ENCODE measurements at places on chromosomes 2 and 18.

GRCh38 chr2:26840937-26841610 lies 6.9 kb upstream of the DPYSL5 start:
- DNase-seq: no peak

- no peak for DNase-seq
Measured at GRCh38 chr2:48448274-48449061, 81.5 kb upstream of the STON1 start.

DNA sequence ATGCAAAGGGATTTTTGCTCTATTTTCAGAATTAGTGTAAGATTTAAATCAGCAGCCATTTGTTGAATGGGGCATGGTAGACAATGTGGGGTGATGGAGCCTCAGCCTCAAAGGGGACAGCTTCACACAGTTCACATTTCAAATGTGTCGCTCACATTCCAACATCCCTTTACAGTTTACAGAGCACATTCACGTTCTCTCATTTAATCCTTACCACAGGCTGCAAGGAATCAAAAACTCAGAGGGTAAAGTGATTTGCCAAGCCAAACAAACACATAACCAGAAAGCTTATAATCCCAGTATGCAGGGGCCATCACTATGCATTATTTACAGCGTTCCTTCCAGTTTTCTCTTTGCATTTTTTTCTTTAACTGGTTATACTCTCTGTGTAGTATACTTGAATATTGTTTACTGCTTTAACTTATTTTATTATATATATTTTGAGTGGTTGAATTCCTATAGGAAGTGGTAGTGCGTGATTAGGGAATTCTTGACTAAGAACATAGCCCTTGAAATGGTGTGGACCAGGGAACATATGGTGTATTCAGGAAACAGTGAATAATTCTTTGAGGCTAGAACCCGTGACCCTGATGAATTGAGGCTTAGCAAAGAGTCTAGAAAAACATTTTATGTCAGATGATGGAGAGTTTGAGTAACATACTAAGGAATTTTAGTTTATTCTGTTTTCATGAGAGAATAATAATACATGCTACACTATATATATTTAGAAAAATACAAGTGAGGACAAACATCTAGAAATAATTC lies 18.1 kb upstream of the TAF1B start:
- no peak for DNase-seq

- DNase-seq: no peak
Measured at GRCh38 chr18:77772177-77772576, 522.5 kb downstream of the GALR1 start.

DNA sequence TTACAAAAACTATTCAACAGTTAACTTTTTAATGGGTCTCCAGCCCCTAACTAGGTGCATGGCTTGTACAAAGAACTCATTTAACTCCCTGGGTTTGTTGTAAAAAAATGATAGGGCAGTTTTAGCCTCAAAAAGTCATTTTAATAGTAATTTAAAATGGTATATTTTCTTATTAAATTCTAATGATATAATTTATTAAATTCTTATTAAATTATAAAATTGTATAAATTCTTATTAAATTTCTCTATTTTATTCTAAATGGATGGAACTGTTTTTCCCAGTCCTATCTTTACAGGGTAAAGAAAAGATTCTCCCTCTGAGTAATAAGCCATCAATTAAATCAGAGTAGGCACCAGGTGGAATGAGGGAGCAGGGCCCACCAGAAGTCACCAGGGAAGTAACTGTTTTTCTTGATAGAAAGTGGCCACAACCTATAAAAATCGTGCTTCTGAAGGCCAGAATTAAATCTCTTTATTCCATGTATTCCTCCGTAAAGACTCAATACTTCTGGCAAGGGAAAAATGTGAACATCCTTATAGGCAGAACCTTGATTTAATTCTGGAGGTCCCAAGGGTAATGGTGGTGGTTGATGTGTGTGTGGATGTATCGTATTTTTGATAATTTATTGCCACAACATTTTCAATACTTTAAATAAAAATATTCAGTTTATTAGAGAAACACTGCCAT lies 814 bp downstream of the FKBP7 start:
- no peak for DNase-seq

DNA sequence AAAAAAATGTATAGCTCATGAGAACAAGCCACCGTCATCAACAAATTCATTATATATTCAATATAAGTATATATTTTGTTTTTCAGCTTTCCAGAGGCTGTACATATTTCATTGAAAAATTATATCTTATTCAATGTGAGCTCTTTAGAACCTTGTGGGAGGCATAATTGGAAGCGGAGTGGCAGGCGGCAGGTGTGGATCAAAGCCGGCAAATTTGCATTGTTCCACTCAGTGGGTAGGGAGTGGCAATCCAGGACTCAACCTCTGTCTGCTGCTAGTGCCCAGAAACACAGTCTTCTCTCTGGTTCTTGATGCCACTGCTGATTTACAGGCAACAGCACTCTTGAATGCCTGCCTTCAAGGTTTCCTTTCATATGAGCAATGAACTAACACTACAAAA lies 46.9 kb downstream of the GCA start:
- DNase-seq: no peak

DNA sequence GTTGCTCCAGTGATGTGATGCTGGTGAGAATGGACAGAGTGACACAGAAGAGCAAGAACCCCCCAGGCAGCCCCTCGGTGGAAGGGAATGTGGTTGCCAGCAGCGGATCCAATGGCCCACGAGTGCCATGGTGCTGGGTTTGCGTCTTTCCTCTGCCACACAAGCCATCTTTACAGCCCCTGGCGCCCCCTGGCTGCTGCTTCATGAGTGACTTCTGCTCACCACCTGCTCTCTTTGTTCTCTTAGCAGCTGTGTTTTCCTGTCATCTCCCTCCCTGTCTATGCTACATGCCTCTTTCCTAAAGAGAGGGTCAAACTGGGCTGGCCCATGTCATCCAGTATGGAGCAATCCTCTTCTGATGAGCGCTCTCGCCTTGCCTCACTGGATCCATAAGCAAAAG lies 300.0 kb upstream of the SMIM21 start:
- DNase-seq: no peak

- no peak for DNase-seq
Measured at GRCh38 chr18:70216788-70217187, 11.3 kb upstream of the RTTN start.

- no peak for DNase-seq
Measured at GRCh38 chr18:57901825-57902589, 98.9 kb upstream of the ATP8B1 start.

GRCh38 chr2:160252278-160252887 lies 52.3 kb upstream of the ITGB6 start:
- no peak for DNase-seq

DNA sequence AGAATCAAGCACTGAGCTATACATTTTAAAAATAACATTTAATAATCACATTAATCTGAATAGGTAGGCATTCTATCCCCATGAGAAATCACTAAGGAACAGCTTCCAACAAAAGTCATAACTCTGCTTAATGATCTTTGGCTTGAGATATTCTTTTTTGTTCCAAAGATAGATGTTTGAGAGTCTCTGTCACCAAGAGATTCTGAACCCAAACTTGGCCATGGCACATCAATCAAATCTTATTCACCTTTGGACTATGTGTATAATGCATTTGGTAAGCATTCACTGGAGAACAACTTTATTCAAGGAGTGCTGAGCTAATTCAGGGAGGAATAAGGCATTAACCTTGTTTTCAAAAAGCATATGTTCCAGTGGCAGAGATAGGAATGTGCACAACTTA lies 743.3 kb downstream of the SLC4A3 start:
- no peak for DNase-seq

GRCh38 chr2:133937669-133938068 lies 316.2 kb upstream of the MGAT5 start:
- no peak for DNase-seq

- DNase-seq: no peak
Measured at GRCh38 chr2:161177969-161178368, 17.7 kb downstream of the TANK start.

GRCh38 chr18:2572171-2572569 lies 813 bp downstream of the NDC80 start:
- DNase-seq: no peak

DNA sequence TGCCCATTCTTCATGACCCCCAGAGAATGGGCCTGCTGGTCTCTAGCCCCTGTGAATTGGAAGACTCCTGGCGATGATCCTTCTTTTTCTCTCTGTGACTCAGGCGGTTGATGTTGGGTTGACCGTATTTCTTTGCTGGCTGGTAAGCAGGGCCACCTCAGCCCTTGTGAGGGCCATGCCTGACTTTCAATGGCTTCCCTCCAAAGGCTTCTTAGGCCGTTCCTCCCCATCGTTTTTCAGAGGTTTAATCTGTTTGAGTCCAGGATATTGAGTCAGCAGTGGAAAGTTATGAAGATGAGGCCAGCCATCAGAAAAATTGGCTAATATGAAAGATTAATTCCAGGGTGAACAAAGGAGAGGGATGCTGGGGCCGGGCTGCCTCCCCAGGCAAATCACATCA lies 13.6 kb downstream of the HPCAL1 start:
- DNase-seq: no peak

- no peak for DNase-seq
Measured at GRCh38 chr2:128867936-128868636, 549.4 kb upstream of the HS6ST1 start.

DNA sequence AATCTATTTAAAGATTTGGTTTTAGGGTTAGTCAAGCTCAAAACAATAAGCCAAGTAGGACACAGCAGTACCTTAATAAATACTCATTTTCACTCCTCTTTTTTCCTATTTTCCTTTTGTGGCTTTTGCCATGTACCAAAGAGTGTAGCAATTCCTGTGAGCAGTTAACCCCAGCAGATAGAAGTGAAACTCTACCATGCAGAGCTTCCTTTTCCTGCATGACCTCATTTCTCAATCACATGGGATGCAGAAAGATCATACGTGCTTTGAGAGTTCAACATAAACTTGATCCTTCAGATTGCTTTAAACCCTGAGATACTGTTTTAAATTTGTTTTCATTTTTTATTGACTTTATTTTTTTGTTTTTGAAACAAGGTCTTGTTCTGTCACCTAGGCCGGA lies 99.1 kb upstream of the ARHGAP15 start:
- no peak for DNase-seq

DNA sequence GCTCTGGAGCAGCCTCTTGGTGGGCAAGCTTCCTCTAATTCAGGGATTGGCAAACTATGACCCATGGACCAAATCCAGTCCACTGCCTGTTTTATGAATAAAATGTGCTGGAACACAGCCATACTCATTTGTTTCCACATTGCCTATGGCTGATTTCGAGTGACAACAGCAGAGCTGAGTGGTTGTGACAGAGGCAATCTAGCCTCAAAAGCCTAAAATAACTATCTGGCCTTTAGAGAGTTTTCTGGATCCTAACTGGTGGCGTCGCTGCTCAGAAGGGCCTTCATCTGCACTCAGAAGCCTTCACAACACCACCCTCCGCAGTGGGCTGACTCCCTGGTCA lies 147.1 kb downstream of the CCBE1 start:
- DNase-seq: no peak

GRCh38 chr2:58607448-58607847 lies 366.3 kb upstream of the FANCL start:
- no peak for DNase-seq

GRCh38 chr2:127080938-127081755 lies 25.8 kb downstream of the BIN1 start:
- no peak for DNase-seq

GRCh38 chr18:58041633-58042032 lies 2.4 kb upstream of the NEDD4L start:
- no peak for DNase-seq

DNA sequence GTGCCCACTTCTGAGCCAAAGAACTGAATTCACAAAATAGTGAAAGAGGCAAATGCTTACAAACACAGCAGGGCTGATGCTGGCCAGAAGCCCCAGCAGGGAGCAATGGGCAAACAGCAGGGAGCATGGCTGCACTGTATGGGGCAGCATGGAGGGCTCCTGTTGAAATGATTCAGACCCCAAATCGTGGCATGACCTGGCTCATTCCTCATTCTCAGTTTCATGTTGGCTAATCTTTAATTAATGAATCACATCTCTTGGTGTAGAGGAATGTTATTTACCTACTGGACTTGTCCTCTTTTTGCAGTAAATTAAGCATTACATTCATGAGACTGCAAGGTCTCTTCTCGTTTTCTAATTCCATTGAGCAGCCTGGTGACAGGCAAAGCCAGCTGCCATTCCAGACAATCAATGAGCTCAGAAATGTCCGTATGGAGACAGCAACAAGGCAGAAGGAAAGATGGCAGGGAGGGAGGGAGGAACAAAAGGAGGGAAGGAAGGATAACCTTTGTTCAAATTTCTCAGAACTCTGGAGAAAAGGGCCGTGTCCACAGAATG lies 84.9 kb upstream of the ST8SIA3 start:
- DNase-seq: no peak

Data from cardiac septum (tissue), 1 donor.